ENCODE measurements at places on chromosomes 7 and 10. TPM values are rescaled to one million over a fixed set of nuclear protein-coding genes. Genes with fewer than 3 reads are reported as not detected.
A peak's percentile ranks its signal among the peaks of the same experiment; 100 is the strongest.

The KIAA1217 gene
- total RNA-seq = 5.2 TPM

The TMEM270 gene
- total RNA-seq = not detected

The HOXA6 gene
- 2.1 TPM for total RNA-seq

The OR2A12 gene
- not detected for total RNA-seq

The NUTM2E gene
- total RNA-seq = not detected

The PLPP4 gene
- total RNA-seq = 0.46 TPM

The PTF1A gene
- not detected for total RNA-seq

The CYP26A1 gene
- total RNA-seq = 0.11 TPM

GRCh38 chr10:7457478-7458316, 46.9 kb upstream of the SFMBT2 start:
- no peak for DNase-seq

DNA sequence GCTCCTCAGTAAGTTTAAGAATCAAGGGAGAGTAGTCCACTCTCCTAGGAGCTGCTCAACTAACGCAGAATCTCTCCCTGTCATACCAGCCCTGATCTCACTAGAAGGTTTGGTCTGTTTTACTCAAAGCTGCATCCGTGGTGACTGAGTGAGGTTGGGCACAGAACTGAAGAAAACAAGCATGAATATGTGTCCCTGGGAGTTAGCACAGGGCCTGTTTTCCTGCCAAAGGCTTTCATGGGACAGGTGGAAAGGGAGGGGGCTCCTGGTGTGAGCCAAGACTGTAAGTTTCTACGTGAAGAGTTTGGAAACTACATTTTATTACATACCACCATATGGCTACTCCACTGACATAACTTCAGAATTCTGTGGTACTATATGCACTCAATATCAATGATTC, 705.9 kb downstream of the MAGI2 start:
- DNase-seq = no peak

DNA sequence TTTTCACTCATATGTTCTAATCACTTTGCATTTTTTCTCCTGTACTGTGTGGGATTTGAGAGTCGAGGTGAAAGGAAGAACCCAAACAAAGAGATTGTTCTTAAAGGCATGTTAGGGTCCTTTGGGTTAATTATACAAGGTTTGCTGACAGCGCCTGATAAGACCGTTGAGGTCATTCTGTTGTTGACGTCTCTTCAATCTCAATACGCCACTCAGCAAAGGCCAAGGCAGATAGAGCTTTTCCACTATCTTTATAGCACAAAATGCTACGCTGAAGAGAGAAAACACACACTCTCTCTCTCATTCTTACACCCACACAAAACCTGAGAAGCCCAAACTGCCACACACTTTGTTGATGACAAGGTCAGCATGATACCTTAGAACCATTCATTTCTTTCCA, 228.7 kb downstream of the CNTNAP2 start:
- DNase-seq = no peak

GRCh38 chr7:148031019-148031418, 559.5 kb upstream of the C7orf33 start:
- no peak for DNase-seq

DNA sequence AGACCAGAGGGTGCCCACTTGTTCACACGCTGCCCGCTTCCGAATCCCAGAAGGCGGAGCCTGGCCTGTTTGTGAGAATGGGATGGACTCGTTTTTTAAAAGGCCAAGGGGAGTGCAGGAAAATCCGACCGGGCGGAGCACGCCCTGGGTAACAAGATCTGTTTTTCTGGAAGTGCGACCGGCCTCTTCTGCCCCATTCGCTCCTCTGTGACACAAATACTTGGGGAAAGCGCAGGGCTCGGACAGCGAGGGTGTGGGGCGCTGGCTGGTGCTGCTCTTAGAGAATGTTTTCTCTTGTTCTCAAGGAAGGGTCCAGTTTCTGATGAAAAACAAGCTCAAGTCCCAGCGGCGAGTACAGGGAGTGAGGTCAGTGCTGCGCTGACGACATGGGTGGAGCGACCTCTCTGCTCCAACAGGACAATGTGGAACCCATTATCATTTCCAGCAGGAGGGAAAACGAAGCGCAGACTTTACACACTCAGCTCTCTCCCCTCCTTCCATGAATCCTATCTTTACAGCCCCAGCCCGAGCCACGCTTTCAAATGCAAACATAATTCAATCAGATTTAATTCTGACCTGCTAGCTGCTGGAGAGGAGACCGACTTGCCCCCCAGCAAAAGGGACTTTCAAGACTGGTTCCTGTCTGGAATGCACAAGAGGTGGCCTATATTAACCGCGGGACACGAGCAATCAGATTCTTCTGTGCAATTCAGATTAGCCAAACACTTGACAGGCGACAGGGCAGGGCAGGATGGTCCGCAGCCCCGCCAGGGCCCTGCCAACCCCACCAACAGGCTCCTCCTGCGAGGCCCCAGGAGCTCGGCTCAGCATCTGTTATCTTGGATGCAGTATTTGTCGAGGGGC, 1.1 kb downstream of the RADIL start:
- DNase-seq = peak; percentile 65

- DNase-seq = no peak
Measured at GRCh38 chr7:116626886-116627285, 45.1 kb upstream of the MET start.

DNA sequence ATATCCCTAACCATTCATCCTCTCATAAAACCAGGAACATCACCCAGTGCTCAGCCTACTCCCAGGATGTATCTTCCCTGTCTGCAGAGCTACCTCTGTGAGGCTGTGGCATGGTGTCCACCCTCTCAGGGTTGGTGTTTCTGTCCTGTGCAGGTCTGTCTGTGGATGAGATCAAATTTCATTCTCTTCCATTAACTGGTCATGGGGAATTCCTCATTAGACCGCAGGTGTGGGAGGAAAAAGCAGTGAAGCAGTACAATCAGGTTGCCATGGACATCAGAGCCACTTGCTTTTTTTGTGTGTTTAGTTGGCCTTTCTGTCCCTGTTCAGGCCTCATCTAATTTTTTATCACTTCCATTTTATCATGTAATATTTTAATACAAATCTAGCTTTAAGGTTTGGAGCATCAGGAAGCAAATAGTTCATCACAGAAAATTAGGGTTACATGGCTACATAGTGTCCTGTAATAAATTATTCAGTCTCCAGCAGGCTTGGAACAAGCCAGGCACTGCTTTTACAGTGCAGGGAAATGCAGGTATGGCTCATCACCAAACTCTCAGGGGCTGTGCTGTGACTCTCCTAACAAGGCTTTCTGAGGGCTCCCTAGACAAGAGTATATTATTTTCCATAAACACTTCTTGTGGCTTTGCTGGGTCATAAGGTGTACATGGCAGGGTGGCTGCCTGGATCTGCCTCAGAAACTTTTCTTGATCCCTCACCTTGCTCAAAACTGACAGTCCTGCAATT, 594.9 kb upstream of the IGFBP3 start:
- DNase-seq = no peak

DNA sequence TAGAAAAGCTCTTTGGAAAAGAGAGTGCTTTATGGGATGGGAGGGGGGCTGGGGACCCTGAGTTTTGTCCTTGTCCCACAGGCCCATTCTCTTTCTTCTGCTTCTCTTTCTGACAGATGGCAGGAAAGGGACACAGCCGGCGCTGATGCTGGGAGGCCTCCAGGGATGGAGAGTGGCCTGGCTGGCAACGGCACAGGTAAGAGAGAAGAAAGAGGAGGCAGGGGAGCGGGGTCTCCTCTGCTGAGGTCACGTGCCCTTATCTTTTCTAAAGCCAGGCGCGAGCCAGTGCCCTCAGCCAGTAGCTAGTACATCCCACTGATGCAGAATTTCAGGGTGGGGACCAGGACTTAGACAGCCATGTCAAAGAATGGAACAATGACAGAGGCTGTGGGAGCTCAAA, 9.2 kb downstream of the ZNF775 start:
- DNase-seq = no peak

DNA sequence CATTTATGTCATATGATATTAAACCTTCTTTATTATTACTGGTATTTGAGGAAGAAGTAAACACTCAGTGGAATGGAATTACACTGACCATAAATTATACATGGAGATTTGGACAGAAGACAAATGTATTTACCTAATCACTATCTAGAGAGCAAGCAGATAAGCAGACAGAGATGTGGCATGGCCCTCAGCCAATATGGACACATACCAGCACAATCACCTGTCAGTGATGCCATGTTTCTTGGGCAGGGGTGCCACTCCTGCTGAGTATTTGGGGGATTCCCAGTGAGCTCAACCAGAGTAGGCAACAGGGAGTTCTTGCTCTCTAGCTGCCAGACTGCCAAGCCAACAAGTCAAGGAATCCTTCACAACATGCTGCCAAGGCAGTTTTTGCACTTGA, 866.3 kb upstream of the LRRN3 start:
- DNase-seq = no peak

DNA sequence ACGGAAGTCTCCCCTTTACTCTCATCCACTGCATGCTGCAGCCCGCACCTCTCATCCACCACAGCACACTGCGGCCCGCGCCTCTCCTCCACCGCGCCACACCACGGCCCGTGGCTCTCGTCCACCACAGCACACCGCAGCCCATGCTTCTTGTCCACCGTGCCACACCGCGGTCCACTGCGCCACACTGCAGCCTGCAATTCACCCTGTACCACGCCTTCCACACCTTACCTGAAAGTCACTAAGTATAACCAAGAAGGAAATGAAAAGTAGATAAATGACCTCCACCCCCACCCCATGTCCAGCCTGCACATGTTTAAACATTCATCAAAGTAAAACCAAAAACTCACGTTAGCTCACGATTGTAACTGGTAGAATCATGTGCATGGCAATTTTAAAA, 176.1 kb downstream of the DIP2C start:
- DNase-seq = no peak

DNA sequence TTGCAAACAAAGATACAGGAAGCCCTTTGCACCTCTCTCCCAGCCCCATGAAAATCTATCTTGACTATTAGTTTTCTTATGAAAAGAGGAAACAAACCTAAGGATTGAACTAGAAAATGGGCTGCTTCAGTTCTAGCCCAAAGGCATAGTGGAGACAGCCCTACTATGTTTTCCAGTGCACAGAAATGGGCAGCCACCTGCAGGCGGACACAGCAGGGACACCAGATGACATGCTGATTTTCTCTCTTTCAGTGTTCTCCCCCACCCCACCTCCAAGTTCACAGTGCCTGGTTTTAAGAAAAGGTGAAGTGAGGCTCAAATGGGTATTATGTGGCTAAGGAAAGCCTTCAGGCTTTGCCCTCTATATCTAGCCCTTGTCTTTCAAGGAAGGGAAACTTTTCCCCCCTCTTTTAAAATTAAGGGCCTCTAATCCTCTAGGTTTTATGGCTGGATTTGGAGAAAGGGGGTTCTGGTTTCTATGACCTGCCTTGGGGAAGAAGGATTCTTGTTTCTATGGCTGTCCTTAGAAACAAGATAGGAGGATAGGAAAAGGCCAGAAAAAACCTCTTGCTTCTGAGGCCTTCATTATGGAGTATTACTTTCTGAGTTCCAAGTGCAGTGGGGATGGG, 23.5 kb upstream of the DDX50 start:
- DNase-seq = no peak

DNA sequence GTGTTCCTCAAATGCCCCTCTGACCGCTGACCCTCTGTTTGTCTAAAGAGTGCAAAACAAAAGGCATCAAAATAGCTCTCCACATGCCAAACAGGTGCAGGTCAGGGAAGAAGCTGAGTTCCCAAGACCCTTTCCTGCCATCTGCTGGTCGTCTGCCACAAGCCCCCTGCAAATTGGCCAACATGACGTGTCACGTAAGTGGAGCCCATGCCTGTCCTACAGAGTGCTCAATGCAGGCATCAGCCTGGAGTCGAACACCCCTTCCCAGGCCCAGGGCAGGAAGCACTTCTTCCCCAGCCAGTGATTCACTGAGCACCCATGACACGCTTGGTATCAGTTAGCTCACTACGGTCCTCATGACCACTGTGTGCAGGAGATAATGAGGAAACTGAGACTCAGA, 14.1 kb downstream of the TMEM72 start:
- DNase-seq = no peak

DNA sequence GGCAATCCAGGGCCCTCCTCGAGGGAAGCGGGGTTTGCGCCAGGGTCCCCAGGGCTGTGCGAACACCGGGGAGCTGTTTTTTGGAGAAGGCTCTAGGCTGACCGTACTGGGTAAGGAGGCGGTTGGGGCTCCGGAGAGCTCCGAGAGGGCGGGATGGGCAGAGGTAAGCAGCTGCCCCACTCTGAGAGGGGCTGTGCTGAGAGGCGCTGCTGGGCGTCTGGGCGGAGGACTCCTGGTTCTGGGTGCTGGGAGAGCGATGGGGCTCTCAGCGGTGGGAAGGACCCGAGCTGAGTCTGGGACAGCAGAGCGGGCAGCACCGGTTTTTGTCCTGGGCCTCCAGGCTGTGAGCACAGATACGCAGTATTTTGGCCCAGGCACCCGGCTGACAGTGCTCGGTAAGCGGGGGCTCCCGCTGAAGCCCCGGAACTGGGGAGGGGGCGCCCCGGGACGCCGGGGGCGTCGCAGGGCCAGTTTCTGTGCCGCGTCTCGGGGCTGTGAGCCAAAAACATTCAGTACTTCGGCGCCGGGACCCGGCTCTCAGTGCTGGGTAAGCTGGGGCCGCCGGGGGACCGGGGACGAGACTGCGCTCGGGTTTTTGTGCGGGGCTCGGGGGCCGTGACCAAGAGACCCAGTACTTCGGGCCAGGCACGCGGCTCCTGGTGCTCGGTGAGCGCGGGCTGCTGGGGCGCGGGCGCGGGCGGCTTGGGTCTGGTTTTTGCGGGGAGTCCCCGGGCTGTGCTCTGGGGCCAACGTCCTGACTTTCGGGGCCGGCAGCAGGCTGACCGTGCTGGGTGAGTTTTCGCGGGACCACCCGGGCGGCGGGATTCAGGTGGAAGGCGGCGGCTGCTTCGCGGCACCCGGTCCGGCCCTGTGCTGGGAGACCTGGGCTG, 26.0 kb downstream of the PRSS2 start:
- DNase-seq = no peak

DNA sequence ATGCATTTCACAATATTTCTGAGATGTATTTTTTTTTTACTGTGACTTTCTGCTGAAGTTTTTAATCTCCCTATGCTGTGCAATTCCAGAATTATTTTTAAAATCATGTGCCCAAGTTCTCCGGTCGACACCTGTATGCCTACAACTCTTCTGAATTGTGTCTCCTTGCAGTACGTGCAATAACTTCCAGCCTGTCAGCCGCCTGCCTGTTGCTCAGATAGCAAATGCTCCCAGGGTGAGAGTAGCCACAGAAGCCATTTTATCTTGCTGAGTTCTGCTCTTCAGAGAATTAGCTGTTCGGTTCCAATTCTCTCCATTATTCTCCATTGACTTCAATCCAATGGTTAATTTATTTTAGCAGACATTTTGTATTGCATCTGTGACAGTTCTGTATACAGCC, 188.3 kb downstream of the CDC14C start:
- no peak for DNase-seq

DNA sequence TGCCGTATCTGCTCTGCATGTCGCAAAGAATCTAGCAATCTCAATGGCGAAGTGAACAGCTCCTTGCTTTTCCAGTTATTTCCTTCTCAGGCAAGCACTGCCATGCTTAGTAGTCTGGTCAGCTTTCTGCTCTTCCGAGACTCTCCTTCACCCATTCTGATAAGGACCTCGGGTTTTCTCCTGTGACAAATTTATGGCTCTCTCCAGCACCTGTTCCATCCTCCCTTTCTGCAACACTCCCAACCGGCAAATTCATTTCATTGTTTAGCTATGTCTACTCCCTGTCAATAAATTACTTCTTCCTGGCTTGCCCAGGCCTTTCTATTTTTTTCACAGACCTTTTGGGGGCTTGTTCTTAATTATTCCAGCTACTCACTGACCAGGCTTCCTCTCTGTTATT, 252.6 kb downstream of the SORCS3 start:
- no peak for DNase-seq

GRCh38 chr7:46321556-46322205, 400.6 kb upstream of the IGFBP3 start:
- DNase-seq = peak; percentile 27
